CD4-positive, alpha-beta memory T cell (primary cell): ENCODE measurements at places on chromosomes 3 and 15.

DNA sequence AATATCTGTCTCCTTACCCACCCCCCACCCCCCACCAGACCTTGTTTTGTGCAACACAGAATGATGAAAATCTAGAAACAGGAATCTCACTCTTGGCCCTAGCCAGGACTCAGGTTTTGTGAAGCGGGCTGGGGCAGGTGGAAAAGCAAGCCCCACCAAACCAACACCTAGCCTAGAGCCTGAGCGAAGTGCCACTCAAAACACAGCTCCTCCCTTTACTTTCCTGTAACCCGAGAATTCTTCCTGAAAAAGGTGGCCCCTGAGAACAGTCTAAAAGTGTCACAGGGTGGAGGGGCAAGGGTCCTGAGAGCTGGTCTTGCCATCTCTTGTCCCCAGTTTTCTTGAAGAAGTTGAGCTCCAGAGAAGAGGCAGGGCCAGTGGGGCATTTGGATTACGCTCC lies 17.4 kb upstream of the RPUSD3 start:
- DNase-seq = no peak

- no peak for DNase-seq
These were observed 415.8 kb upstream of the SEMA6D start for GRCh38 chr15:47301481-47301880.

GRCh38 chr3:40765884-40766283 lies 241.1 kb downstream of the ZNF621 start:
- DNase-seq = no peak

DNA sequence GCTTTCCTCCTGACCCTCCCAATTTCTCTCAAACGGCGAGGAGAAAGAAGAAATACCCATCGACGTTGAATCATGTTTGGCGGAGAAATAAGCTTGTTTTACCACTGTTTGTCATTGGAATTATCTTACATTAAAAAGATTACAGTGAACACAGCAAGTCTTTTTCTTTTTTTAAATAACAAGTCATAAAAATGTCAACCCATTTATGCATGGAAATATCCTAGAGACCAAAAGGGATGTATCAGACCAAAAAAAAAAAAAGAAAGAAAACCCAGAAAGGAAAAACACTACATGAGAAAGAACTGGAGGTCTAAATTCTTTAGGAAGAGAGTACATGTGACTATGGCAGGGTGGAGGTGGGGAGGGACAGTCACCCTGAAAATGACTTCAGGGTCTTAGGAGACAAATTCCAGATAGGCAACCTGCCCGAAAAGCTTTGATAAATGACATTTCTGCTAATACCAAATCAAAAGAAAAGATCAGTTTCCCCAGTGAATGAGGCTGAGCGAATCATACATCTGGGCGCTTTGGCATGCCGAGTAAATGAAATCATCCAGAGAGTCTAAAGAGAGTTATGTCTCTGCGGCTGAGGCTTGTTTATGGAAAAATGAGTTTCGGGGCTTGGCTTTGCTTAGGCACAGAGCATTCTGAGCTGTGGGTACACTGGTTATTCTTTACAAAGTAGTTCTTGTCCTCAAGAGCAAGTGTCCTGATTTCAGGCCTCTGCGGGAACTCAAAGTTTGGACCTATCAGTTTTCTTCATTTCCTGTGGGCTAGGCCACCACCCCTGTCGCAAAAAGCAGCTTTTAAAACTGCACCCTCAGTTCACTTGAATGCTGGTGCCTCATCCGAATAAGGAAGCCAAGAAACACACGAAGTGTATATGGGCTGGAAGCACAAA lies 110.1 kb upstream of the TGFBR2 start:
- DNase-seq = no peak

DNA sequence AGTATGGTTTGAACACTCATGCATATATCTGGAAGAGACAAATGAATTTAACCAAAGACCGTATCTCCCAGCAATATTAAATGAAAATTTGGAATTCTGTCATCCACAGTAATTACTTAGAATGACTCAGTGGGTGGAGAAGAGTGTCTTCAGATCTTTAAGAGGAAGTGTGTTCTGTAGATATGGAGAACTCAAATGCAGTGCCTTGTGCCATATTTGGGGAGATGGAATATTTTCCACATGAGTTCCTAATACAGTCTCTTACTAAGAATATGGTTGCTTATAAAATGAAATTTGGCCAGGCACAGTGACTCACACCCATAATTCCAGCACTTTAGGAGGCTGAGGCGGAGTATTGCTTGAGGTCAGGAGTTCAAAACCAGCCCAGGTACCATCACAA lies 40.5 kb downstream of the ANO10 start:
- DNase-seq = no peak

DNA sequence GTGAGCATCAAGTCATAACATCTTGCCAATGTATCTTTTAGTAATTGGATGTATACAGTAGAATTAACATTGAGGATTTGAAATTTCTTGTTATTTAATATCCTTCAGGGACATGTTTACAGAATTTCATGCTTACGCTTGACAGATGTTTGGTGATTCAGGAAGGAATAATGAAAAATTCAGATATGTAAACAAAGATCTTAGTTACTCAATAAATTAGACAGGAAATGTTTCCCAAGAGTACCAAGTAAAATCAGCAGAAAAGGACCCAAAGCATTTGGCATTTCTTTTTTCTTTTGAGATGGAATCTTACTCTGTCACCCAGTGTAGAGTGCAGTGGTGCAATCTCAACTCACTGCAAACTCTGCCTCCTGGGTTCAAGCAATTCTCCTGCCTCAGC lies 4.7 kb upstream of the COL6A5 start:
- DNase-seq = no peak

DNA sequence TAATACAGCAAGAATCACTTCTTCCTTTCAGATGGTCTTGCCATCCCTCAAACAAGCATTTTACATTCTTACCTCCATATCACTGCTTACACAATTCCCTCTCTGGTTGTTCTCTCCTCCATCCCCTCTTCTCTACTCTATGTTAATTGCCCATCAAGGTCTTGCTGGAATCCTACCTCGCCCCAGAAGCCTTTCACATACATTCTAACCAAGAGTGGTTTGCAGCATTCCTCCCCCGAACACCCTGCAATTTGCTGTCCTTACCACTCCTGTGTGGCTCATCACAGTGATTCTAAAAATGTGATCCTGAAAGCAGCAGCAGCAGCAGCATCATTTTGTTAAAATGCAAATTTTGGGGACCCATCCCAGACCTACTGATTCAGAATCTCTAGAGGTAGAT lies 30.6 kb downstream of the TNIK start:
- no peak for DNase-seq

DNA sequence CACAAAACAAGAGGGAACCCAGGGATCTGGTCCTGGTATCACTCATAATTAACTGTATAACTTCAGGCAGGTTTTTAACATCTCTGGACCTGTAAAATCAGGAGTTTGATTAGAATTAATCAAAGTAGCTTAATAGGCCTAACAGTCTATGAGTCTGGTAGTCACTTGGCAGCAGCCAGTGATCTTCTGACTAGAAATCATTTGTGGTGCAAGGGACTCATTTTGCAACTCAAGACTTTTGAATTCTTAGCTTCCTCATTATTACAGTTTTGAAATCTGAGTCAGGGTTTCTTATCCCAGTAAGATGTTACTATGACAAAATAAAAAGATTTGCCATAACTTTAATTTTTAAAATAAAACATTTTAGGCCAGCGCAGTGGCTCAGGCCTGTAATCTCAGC lies 70.8 kb downstream of the TMCC1 start:
- DNase-seq = no peak

GRCh38 chr3:71125738-71126137 lies 457.8 kb downstream of the FOXP1 start:
- no peak for DNase-seq

GRCh38 chr3:13457593-13457992 lies 22.5 kb upstream of the HDAC11 start:
- DNase-seq = no peak

DNA sequence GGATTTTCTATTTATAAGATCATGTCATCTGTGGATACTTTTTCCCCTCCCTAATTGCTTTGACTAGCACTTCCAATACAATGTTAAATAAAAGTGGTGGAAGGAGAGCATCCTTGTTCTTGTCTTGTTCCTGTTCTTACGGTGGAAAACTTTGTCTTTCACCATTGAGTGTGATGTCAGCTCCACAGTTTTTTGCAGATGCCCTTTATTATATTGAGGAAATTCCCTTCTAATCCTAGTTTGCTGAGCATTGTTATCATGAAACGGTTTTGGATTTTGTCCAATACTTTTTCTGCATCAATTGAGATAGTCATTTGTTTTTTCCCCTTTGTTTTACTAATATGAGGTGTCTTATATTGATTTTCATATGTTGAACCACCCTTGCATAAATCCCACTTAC lies 19.9 kb upstream of the IL20RB start:
- no peak for DNase-seq

DNA sequence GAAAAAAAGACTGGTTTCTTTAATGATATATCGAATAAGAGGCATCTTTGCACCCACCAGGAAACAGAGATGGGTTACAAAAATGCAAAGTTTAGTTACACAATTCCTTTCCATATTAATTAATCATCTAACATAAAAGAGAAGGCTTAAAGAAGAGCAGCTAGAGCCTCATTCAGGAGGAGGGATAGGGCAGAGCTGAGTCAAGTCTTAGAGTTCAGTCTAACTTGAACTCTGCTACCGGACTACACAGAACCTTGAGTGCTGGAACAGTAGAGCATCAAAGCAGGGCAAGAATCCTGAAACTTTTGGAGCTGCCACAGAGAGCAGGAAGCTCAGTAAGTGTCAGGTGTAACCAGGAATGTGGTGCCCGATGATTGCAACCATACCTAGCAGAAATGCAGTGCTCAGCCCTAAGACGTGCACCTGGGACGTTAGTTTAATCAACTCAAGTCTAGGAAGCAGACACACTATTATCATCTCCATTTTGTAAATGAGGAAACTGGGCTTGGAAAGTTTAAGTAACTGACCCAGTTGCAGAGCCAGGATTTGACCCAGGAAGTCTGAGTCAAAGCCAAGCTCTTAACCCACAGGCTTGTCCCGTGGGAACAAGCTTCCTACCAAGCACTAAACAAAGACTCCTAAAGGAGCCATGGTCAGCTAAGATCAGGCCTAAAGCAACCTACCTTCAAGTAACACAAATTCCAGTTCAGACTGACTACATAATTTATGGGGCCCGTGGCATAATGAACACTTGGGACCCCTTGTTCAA lies 187.4 kb downstream of the FOXP1 start:
- no peak for DNase-seq

- peak; percentile 32 for DNase-seq
These were observed at the start of gene MEIS2 for GRCh38 chr15:37100109-37100965. Gene MEIS2, minus strand, starts transcription at chr15:37100549. Its CDS starts 1,083 bp downstream, at chr15:37099466.

- no peak for DNase-seq
These were observed 16.4 kb upstream of the ZNF609 start for GRCh38 chr15:64443747-64444621.

- no peak for DNase-seq
These were observed 7.7 kb upstream of the SYN2 start for GRCh38 chr3:11996480-11996879.

- no peak for DNase-seq
These were observed 39.8 kb downstream of the CLK3 start for GRCh38 chr15:74655424-74655823.

DNA sequence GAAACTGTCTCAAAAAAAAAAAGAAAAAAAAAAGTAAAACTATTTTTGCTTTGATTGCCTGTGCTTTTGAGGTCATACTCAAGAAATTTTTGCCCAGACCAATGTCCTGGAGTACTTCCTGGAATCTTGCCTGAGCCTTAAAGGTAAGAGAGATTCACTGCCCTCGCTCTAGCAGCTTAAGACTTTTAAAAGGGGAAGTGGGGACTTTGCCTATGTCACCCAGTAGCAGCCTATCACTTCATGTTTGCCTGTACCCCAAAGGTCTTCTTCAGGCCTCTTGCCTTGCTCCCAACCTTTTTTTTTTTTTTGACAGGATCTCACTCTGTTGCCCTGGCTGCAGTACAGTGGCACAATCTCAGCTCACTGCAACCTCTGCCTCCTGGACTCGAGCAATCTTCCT lies 18.9 kb upstream of the GOLGB1 start:
- DNase-seq = no peak

DNA sequence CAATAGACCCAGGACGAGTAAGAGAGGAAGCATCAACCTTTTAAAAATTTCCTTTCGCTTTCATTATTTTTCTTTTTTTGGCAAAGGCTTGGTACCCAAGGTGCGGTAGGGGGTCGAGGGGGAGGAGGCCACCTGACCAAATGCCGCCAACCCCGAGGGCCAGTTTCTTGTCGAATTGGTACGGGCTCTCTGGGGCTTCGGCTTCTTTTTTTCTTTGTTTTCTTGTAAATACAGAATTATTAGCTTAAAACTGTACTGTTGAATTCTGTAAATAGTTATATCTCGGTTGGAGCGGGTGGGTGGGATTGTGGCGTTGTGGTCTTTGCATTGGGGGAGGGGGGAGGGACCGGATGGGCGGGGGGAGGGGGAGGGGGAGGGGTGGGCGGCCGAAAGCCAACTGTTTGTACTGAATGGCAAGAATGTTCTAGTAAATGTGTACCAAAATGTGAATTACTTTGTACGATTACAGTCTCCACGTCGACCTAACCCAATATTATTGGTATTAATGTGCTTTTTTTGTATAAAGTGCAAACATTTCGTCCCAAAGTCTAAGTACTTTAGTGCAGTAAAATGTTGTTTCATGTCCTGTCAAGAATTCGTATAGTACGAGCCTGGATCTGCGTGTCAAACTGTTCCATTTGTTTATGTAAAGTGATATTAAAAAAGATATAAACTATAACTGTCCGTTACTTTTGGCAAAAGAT lies 4.7 kb downstream of the ZIC1 start:
- DNase-seq = no peak

DNA sequence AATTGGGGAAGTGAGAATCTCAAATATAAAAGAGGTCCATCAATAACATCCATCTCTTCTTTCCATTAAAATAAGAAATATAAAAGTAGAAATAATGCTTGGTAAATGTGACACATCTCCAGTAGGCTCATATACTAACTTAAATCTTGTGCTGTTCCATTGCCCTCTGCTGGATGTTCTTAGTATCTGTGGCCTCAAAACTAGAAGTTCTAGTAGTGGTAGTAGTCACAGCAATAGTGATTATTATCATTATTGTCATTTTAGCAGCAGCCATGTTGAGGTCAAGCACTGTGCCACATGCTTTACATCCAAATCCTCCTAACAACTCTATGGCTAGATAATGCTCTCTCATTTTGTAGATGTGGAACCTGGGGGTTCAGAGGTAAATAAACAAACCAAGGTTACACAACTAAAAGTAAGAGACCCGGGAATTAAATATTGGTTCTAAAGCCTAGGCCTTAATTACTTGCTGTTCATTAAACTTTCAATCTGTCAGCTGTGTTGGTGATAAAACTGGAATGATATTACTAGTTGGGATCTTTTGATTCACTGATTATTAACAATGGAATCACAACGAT lies 20.2 kb upstream of the BTLA start:
- DNase-seq = peak; percentile 64

DNA sequence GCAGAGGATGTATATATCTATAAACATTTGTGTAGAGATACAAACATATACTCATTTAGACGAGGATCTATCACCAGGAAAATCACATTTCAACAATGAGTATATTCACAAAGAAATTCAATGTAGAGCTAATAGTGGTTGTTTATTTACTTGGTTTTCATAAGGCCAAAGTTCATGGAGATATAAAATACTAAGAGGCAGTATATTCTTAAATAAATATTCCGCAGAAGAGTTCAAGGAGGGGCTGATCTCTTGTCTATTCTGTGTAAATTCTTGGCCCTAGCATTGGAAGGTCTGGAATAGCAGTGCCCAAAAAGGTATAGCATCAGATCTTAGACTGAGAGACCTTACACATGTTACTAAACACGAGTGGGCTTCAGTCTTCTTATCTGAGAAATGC lies 122.1 kb downstream of the EDEM1 start:
- no peak for DNase-seq
